ENCODE measurements at places on chromosomes 3 and 15.

DNA sequence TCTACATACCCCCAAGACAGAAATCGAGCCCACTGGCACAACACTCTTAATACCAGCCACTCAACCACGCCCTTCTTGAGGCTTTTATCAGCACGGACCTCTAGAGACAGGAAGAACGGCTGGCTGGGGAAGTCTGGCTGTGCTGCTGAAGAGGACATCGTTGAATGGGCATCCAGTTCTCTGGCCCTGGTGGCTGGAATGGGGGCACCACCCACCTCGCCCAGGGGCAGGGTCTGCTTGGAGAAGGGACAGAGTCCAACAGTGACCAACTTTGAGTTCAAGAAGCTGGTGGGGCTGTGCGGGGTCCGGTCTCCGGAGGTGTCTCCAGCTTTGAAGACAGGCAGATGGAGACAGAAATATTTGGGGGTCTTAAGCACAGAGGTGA is 77.5 kb downstream of the ATP10A start:
- no peak for DNase-seq

- DNase-seq: no peak
Observed at GRCh38 chr3:36795622-36796021, 31.3 kb upstream of the DCLK3 start.

DNA sequence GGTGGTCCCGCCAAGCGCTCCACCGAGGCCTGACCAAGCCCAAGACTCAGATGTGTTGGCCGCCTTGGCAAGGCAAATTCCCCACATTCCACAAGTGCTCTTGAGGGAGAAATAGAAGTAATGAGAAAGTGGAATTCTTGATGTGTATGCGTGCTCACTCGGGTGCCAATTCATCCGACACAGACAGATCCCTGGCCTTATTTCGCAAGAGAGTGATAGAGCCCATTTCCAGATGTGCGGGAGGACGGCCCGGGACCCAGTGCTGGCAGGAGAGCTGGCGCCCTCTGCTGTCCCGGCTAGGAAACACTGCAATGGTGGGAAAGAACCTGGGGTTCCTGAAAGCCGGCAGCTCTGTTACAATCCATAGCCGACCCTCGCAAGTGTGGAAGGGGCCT is 76.0 kb downstream of the HMG20A start:
- DNase-seq: peak; percentile 99

GRCh38 chr15:73357999-73358665 is 10.6 kb downstream of the HCN4 start:
- DNase-seq: no peak

DNA sequence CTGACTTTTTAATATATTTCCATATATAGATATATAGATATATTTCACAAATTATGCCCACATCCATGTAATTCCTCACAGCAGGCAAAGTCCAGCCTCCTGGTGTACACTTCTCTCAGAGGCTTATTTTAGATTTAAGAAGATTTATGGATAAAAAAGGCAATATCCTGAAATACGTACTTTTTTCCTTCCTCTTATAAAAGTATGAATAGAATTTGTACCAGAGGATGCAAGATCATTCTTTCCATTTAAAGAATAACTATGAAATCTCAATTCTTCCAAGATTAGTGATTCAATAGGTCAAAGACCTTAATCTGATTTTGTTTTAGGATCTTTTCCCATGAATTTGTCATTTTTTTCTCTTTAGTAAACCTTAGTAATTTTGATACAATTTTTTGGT is 597.9 kb upstream of the TBL1XR1 start:
- DNase-seq: peak; percentile 77

DNA sequence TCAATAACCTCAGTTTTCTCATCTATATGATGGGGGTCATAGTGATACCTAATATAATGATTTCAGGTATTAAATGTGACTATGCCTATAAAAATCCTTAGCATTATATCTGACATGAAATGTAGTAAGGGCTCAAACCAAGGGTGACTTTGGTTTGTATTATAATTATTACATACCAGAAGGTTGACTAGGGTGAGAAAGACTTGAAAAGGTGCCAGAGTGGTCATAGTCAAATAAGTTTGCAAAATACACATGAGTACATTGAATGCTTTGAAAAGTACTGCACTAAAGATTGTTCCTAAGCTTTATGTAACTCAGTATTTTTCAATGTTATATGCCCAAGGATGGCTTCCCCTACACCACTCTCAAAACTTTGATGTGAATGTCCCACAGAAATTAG is 297.2 kb downstream of the ARPP21 start:
- DNase-seq: peak; percentile 47

DNA sequence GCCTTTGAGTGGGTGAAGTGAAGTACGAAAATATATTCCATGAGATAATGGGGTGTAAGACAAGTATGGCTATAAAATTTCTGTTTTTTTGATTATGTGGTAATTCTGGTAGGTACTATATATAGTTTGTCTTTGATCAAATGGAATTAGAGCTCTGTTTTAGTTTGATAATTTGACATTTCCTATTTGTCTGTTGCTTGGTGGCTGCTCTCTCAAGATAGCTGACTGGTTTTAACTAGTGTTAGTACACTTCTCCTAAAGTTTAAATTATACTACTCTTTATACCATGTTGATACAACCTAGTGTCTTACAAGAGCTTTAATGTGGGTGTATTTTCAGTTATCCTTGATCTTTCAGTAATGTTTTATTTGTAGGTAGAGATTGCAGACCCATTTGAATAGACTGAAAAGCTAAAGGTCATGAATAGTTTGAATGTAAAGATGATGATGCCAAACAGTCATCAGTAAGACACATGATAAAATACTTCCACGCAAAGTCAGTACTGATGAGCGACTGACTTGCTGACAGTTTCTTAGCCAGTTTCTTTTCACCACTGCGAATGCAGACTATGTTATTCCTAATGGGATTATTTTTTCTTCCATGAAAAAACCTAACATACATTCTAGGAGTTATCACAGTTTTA is 15.2 kb downstream of the SACM1L start:
- no peak for DNase-seq

DNA sequence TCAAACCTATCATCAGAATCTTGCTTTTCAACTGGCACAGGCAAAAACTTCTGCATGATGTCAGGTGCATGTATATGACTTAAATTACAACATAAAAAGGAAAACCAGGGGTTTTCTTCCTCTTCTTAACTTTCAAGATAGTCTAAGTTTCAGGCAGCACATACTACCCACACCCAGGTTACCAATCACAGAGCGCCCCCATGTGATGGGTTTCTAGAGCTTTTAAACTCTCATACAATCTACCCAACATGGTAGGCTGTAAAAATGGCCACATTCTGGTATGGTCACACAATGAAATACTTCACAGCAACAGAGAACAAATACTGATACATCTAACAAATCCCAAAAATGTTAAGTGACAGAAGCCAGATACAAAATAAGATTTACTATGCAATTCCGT is 7.4 kb downstream of the MESD start:
- DNase-seq: no peak

DNA sequence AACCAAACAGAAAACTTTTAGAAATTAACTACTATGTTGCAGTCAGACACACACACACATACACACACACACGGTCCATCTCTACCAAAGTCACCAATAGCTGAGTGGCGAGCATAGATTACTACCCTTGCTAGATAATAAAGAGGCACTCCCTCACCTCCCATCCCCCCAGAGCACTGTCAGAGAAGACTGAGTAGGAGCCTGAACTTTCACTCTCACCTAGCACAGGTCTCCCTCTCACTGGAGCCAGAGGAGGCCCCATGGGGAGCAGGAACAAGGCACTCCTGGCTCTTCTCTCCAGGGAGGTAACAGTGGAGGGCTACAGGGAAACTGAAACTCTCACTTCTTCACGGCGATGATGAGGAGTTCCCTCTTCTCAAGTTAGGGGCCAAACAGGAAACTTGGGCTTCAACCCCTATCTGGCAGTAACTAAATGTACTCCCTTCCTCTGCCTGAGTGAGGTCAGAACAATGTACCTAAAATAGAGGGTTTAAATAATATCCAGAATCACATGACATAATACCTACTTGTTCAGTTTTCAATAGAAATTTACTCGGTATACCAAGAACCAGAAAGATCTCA is 975.3 kb upstream of the GBE1 start:
- DNase-seq: no peak

GRCh38 chr3:38634111-38634510 is 15.4 kb downstream of the SCN5A start:
- DNase-seq: peak; percentile 49

Data from fibroblast of skin of scalp (primary cell).